ENCODE measurements at places on chromosomes 13 and 19.

- DNase-seq = no peak
Observed at GRCh38 chr13:29196409-29197074, 376.4 kb downstream of the MTUS2 start.

DNA sequence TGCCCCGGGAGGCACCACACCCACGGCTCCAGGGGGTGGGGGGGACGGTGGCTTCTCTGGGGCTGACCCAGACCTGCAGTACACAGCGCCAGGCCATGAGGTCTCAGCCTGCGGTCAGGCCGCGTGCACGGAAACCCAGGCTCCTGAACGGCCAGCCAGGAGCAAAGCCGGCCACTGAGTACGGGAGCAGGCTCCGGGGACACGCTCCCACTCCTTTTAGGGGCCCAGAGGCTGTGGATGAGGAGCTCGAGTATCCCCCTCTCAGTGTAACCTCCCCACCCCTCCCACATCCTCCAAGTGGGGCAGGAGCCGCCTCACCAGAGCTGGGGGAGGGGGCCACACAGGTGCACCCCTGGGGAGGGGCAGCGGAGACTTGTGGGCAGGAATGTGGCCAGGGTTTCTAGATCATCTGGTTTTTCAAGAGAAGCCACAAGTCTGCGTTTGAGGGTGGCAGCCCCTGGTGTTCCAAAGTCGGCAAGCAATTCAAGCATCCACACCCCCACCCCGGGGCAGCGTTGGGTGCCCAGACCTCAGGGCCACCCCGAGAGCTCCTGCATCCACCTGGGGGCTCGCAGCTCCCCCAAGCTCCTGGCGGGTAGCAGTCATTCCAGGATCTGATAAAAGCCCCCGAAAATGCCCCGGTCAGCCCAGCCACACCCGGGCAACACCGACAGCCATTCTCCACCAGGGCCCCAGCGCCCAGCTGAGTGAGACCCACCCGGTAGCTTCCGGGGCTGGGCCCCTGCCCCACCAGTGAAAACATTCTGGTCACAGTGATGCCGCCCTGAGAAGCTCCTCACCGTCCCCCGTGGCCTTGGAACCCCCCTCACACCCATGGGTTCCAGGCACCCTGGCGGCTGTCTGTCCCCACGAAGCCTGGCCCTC is 6.1 kb downstream of the SBNO2 start:
- DNase-seq = no peak

GRCh38 chr19:30567536-30568232 is 195.5 kb downstream of the ZNF536 start:
- DNase-seq = no peak

GRCh38 chr19:1749373-1750342 is 3.6 kb upstream of the ONECUT3 start:
- DNase-seq = no peak

DNA sequence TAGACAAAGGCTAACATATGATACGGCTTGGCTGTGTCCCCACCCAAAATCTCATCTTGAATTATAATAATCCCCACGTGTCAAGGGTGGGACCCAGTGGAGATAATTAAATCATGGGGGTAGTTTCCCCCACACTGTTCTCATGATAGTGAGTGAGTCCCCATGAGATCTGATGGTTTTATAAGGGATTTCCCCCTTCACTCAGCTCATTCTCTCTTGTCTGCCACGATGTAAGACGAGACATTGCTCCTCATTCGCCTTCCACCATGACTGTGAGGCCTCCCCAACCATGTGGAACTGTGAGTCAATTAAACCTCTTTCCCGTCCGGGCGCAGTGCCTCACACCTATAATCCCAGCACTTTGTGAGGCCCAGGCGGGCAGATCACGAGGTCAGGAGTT is 143.5 kb downstream of the RXFP2 start:
- no peak for DNase-seq

DNA sequence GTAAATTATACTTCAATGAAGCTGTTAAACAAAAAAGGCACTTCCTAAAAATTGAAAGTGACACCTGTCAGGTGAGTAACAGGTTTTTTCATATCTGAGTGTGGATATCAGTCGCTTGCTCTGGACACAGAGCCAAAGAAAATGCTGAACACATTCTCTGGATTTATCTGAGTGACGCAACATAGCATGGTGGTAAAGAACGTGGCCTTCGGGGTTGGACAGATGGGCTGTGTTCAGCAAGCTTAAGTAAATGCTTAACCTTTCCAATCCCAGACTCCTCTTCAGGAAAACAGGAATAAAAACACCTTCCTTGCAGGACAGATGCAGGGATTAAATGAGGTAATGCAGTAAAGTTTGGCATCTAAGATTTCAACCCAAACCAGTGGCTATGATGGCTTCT is 132.0 kb downstream of the FOXO1 start:
- no peak for DNase-seq

DNA sequence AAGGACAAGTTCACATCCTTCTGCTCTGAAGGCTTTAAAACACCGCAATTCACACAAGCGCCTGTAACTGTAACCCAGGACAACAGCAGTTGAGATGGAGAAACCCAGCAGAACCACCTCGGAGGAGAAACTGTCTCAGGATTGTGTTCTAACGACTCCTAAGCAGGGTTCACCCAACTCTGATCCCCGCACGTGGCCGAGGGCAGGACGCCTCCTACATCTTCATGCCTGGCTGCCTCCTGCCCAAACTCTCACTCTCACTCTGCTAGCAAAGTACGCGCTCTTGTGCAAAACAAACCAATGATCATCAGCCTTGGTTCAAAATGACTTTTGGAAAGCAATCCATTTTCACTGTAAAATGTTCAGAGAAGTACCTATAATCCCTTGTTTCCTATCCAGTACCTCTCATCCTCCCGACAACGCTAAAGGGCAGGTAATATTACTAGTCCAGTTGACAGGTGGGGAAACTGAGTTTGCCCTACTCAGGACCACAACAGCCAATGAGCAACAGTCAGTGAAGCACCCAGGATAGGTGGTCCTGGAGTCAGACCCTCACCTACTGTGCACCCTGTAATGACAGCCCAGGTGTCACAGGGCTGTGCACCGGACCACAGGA is 25.6 kb downstream of the EPS15L1 start:
- DNase-seq = no peak

DNA sequence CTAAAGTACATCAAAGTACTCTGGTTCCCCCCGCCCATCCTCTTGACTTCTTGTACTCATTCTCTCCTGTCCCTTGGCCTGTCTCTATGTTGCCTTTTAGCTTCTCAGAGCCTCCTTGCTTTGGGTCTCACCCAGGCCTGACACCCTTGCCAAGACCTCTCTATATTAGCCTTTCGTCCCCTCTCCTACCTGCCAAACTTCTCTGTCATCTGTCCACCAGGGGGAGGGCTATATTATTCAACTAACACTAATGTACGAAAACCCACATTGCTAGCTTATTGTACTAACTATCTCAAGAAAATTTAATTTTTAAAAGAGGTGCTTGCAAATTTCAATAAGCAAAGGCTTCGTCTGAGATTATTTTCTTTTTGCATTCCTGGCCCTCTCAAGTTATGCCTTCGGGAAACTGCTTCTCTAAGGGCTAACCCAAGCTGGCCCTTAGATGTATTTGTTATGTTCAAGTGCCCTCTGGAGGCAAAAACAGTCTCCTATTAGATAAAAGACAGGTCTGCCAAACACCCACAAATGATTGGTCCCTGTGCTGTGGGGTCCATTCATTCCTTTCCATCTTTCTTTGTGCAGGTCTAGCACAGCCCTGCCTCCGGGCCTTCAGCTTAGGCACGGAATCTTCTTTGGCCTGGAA is 6.3 kb upstream of the MRPS31 start:
- DNase-seq = no peak

DNA sequence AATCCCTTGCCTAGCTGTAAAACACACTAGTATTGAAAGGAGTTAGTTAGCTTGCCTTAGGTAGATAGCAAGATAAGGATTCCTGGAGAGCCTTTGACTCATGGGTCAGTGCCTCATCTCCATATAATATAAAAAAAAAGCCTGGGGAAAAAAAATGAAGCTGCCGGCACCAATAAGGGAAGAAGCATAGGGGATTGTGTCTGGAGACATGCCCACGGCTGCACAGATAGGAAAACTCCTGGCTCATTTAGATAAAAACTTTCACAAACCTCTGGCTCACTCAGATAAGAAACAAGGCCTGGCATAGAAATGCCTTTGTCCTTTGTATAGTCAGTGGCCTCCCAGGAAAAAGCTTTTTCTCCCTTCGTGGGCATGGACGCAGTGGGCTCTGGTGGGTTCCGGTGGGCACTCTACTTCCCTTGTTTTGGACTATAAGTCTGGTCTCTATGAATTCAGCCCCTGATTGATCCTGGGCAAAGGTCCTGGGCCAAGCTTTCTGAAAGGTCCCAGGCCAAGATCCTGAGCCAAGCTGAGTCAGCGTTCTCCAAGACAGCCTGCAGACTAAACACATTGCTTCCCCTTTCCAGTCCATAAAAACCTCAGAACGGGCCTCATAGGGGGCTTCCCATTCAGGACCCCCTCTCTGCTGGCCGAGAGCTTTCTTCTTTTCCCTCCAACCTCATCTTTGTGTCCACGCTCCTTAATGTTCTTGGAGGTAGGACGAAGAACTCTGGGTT is 4.9 kb upstream of the OR7A17 start:
- peak; percentile 66 for DNase-seq

DNA sequence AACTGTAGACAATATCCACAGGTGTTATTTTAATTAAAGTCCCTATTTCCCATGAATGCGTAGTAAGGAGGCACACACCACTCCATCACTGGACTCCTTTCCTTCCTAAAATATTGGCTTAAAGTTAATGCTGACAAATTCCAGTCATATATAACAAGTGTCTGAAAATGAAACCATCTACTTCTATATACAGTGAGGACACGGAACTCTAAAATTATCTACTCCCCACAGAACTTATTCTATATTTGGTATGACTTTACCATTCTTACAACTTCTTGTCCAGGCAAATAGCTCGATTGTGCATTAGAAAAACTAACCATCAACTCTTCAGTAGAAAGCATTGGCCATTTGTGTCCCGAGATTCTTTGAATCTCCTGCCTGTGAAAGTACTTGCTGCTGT is 1560.2 kb downstream of the EFNB2 start:
- DNase-seq = no peak

DNA sequence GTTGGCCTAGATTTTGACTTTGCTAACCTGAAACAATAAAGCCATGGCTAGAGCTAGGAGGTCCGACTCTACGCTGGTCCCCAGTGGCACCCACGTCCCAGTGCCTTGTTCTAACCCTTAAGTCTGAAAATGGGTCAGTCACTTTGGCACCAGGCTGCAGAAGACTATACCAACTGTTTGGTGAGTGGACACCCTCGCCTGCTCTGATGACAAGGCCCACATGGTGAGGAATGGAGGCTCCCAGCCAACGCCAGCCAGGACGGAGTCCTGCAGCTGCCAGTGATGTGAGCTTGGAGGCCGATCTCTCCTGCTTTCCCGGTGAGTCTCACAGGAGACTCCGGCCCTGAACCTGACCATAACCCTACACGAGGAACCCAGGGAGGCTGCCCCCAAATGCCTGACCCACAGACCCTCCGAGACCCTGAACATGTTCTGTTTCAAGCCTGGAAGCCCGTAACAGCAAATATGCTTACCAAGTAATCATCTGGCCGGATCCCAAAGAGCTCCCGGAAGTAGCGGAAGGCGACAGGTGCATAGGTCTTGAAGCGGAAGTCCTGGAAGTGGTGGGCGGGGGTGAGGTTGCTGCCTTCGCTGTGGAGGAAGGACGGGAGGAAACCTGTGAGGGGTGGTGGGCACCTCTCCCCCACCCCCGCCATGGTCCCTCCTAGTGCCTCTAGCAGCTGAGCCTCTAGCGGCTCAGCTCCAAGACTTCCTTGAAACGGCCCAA is 34.1 kb upstream of the CACTIN start:
- DNase-seq = no peak

DNA sequence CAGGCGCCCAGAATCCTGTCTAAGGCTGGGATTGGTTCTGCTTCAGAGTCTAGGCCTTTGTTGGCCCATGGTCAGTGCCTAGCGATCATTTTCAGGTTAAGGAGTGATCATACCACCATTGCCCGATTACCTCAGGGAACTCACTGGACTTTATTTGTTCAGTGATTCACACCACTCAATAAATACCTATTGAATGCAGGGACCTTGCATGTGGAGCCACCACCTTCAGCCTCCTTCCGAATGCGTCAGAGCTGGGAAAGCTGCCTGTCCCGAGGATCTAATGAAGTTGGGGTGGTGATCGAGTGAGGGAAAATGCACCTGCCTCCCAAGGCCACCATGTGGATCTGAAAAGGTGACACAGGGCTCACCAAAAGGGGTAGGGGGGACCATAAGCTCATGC is 40.0 kb upstream of the POU2F2 start:
- no peak for DNase-seq

GRCh38 chr19:48955308-48955958 is 758 bp downstream of the BAX start:
- no peak for DNase-seq

DNA sequence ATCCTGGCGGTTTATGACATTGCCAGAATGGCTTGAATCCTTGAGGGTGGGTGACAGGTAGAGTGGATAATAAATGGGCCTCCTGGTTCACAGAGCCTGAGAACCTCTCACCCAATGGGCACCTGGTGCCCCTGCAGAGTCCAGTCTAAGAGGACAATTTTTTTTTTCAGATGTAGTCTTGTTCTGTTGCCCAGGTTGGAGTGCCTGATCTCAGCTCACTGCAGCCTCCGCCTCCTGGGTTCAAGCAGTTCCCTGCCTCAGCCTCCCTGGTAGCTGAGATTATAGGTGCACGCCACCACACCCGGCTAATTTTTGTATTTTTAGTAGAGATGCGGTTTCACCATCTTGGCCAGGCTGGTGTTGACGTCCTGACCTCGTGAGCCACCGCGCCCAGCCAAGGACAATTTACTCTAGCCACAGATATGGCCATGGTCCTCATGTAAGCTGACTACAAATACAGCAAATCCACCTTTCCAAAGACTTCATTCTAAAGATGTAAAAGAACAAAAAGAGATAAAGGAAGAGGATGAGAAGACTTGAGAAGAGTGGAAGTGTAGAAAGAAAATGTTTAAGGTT is 33.0 kb downstream of the COL4A2 start:
- no peak for DNase-seq

- no peak for DNase-seq
Observed at GRCh38 chr13:36582977-36583376, 90.8 kb upstream of the SERTM1 start.

GRCh38 chr13:45416516-45417128 is 1.6 kb downstream of the SLC25A30 start:
- no peak for DNase-seq

GRCh38 chr13:24906268-24906667 is 142.3 kb downstream of the RNF17 start:
- DNase-seq = no peak

All from CMK (cell line).